Fibroblast of skin of left quadriceps (primary cell): ENCODE measurements at places on chromosomes 4 and X.
A peak's percentile ranks its signal among the peaks of the same experiment; 100 is the strongest.

- no peak for DNase-seq
Measured at GRCh38 chr4:10164877-10165283, 48.3 kb upstream of the WDR1 start.

DNA sequence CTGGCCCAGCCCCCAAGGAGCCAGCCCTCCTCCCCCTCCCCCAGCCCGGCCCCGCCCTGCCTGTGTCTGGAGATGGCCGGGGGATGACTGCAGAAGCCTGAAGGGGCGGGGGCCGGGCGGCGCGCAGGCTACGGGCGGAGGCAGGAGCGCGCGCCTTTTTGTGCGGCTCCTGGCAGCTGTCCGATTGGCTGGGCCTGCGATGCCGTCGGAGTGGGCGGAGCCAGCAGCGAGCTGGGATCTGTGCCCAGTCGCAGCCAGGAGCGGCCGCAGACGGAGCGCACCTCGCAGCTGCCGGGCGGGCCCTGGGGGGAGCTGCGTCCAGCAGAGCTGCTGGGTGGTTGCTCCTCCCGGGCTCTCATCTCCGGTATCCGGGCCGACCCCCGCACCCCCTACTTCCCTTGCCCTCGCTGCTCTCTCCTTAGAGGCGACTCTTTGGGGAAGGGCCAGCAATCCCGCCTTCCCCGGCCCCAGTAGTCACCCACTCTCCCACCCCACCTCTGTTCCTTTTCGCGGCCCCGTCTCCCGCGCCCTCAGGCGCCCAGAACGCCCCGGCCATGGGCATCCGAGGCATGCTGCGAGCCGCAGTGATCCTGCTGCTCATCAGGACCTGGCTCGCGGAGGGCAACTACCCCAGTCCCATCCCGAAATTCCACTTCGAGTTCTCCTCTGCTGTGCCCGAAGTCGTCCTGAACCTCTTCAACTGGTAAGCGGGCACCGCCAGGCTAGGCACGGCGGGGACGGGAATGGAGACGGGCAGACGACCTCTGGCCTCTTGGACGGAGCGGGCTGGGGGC lies at the start of gene GABRQ:
Gene GABRQ, plus strand, starts transcription at position 247 of the 794 bp plus-strand sequence. Its CDS starts 308 bp downstream, at position 555.
- no peak for DNase-seq

GRCh38 chrX:11781133-11781532 lies 23.1 kb downstream of the MSL3 start:
- no peak for DNase-seq

DNA sequence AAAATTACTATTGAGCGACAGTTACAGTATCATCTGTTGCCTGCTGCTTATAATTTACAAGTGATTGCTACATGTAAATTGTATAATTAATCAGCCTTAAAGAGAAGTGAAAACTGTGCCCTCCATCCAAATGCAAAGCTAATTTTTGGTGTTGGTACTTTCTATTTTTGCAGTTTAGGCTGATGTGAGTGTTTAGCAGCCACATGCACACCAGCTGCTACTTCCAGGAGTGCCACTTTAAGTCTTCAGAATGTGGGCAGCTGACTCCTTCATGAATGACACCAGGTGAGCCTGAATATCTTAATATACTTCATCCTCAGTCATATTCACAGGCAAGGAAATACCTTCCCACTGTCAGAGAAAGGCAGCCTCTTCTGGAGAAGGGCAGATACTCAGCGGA lies 149.8 kb upstream of the RASGEF1B start:
- no peak for DNase-seq

- no peak for DNase-seq
Measured at GRCh38 chrX:118116713-118117550, at the start of gene KLHL13. Gene KLHL13 (minus strand): TSS chrX:118116810. CDS start chrX:118028473, 88,337 bp downstream.

DNA sequence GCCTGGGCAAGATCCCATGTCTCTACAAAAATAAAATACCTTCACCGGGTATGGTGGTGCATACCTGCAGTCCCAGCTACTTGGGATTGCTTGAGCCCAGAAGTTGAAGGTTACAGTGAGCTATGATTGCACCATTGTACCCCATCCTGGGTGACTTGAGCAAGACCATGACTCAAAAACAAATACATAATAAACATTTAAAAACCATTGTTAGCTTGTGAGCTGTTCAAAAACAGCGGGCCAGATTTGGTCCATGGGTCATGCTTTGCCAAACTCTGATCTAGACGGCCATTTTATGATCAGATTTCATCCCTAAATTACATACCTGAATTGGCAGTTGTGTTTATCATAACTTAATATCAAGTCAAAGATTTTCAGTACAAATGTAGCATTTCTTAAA lies 76.0 kb upstream of the GPM6B start:
- DNase-seq = no peak

DNA sequence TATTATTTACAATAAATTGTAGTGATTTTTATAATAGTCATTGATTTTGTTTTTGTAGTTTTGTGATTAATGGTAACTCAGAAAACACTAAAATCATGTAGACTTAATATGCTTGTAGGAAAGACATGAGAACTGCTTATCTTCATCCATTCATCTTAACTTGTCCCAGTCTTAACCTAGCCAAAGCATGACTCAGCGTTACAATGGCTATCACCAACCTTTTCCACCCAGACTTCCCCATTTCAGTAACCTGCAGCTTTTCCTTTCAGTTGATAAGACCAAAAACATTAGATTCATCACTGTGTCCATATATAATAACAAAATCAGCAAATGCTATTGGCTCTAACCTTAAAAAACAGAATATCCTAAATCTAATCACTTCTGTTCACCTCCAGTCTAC lies 106.2 kb upstream of the KLF8 start:
- DNase-seq = no peak

GRCh38 chrX:70442224-70442623 lies 2.4 kb upstream of the DLG3 start:
- DNase-seq = no peak

- no peak for DNase-seq
Measured at GRCh38 chrX:130416785-130417184, 15.0 kb downstream of the RBMX2 start.

DNA sequence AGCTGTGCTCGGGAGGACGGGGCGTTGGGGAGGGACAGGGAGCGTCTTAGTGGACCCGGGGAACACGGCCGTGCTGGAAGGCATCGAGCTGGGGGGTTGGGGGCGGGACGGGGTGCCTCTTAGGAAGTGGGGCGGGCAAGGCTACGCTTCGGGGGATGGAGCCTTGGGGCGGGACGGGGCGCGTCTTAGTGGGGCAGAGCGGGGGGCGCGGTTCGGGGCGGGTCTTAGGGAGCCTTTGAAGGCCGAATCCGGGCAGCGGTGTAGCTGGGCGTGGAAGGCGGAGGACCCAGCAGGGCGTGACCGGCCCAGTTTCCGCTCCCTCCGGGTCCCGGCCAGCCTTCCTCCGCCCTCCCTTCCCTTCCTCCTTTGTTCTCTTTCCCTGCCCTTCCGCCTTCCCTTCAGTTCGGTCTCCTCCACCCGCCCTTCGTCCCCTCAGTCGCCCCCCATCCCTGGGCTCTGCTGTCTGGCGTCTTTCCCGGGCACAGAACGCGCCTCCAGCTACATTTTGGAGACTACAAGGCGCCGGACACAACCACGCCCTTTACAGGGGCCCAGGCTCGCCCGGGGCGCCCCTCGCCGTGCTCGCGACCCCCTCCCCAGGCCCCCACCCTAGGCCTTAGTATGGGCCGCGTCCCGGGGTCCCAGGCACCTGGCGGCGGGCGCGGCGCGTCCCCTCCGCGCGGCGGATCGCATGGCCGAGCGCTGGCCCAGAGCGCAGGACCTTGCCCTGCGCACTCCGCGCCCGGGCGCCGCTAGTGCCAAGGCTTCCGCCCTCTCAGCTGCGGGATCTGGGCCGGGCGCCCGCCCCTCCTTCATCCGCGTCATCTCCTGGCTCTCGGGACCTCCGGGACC lies at the start of gene ARSD:
Gene ARSD, minus strand, starts transcription at position 757 of the 852 bp plus-strand sequence. Its CDS starts 64 bp downstream, at position 693.
- peak; percentile 68 for DNase-seq

GRCh38 chr4:145528601-145529000 lies 46.9 kb downstream of the SMAD1 start:
- DNase-seq = no peak

- peak; percentile 15 for DNase-seq
Measured at GRCh38 chrX:65587616-65588526, 53.3 kb upstream of the LAS1L start.

DNA sequence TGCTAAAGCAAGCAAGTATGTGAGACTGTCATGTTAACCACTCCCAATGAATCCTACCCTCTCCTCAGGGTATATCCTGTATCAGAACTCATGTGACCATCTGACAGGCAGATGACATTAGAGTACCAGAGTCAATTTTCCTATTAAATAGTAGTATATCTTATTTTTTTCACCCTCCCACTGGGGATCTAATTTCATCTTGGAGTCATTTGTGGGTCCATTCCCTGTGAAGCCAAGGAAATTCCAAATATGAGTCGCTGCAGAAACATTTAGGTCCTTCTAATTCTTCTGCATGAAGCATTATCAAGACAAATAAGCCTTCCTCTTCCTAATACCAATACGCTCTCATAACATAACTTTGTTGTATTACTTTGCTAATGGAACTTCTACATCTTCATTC lies 52.2 kb upstream of the BLTP1 start:
- DNase-seq = peak; percentile 49

DNA sequence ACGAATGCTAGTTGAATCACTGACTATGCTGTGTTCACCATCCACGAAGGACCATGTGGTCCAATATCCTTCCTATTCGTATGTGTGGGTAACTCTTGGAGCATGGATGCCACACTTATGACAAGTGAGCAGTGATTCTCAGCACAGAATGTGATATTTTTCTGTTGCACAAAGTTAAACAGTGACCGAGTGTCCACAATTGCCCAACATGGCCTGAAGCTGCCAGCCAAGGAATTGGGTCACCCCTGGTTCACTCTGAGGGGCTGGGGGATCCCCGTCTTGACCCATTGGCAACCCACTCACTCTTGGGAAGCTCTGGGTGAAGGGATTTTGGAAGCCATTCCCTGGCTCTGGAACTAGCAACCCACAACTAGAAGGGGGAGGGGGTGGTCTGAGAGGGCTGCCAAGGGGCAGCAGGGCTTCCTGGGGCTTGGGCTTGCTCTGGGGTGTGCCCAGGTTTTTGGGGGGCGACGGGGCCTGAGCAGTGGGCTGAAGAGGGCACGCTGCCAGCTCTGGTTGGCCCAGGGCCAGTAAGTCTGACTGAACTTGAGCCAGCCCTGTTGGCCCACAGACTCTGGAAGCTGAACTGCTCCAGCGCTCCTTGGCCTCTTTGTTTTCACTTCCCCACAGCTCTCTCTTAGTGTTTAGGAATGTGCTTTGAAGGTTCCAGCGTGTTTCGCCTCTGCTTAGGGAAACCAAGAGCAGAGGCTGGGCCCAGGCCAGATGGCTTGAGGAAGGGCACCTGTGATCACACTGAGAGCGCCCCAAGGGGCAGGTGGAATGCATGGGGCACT lies 43.1 kb upstream of the BCOR start:
- no peak for DNase-seq

GRCh38 chrX:1442724-1443367 lies 9.9 kb downstream of the ASMTL start:
- no peak for DNase-seq

GRCh38 chr4:91502365-91502764 lies 801.4 kb upstream of the GRID2 start:
- DNase-seq = no peak

- no peak for DNase-seq
Measured at GRCh38 chr4:101177154-101177553, 170.2 kb downstream of the PPP3CA start.

- DNase-seq = no peak
Measured at GRCh38 chrX:25968920-25969319, 169.2 kb upstream of the MAGEB18 start.

GRCh38 chr4:17335371-17335770 lies 176.5 kb downstream of the QDPR start:
- no peak for DNase-seq

DNA sequence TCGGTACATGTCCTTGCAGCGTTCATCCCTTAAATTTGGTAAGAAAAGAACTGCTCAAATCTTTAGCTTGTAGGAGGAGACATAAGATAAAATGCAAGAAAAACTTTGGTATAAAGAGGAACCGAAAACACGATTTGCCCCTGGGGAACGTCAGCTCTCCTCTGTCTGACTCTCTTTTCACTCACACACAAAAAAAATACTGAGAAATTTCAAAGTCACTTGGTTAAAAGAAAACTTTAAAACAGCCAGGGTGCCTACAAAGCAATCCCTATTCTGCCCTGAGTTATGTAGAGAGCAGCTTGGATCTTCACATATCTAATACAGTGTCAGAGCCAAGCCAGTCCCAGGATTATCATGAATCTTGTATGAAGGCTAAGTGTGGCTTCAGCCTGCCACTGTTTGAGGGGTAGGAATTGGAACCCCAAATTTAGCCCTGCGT lies 248.5 kb upstream of the CXXC4 start:
- no peak for DNase-seq

- DNase-seq = no peak
Measured at GRCh38 chr4:163003979-163004378, 162.7 kb downstream of the NAF1 start.

- DNase-seq = peak; percentile 6
Measured at GRCh38 chr4:135120195-135120594, 918.6 kb upstream of the PABPC4L start.

- DNase-seq = no peak
Measured at GRCh38 chrX:96170626-96171025, 514.0 kb upstream of the DIAPH2 start.

- peak; percentile 91 for DNase-seq
Measured at GRCh38 chr4:76744241-76744921, 153.6 kb downstream of the SOWAHB start.

GRCh38 chr4:14908635-14909034 lies 93.6 kb upstream of the CPEB2 start:
- no peak for DNase-seq

DNA sequence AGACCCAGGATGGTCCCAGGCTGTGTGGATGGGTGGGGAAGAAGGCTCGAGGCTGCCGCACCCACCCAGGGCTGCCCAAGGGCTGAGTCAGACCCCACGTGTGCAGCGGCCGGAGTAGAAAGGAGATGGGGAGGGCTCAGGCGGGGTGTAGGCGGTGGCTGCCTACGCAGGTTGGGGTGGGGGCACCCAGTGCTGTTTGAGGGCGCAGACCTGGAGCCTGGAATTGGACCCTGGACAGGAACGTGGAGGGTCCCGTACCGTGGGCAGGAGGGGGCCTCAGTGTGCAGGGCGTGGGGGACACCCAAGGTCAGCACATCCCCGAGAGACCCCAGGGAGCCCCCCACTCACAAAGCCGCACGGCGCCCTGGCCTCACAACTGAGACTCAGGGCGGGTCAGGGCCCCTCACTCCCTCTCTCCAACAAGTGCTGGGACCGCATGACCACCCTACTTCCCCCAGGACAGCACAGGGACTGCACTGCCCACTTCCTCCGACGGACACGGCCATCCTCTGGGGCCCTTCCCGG lies 79.9 kb downstream of the FAM53A start:
- DNase-seq = no peak

GRCh38 chr4:85522277-85522676 lies 47.3 kb downstream of the ARHGAP24 start:
- DNase-seq = no peak

DNA sequence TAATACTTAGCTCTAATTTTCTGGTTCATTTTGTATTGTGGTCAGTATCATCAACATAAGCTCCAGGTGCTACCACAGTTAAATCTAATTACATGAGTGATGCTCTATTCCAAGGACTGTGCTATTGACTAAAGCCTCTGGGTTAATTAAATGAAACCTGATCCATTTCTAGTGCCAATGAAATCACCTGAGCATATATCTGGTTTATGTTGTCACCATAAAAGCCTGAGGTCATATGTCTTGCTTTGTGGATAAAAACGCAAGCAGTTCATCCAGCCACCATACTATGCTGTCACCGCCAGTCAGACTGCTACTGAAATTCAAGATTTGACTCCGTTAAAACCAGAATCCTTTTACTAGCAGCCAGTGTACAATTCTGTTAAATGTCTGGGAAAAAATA lies 64.2 kb upstream of the ZNF518B start:
- DNase-seq = no peak
